Astrocyte (in vitro differentiated cells and primary cell): ENCODE measurements at places on chromosomes 3 and 15.
A peak's percentile ranks its signal among the peaks of the same experiment; 100 is the strongest.

DNA sequence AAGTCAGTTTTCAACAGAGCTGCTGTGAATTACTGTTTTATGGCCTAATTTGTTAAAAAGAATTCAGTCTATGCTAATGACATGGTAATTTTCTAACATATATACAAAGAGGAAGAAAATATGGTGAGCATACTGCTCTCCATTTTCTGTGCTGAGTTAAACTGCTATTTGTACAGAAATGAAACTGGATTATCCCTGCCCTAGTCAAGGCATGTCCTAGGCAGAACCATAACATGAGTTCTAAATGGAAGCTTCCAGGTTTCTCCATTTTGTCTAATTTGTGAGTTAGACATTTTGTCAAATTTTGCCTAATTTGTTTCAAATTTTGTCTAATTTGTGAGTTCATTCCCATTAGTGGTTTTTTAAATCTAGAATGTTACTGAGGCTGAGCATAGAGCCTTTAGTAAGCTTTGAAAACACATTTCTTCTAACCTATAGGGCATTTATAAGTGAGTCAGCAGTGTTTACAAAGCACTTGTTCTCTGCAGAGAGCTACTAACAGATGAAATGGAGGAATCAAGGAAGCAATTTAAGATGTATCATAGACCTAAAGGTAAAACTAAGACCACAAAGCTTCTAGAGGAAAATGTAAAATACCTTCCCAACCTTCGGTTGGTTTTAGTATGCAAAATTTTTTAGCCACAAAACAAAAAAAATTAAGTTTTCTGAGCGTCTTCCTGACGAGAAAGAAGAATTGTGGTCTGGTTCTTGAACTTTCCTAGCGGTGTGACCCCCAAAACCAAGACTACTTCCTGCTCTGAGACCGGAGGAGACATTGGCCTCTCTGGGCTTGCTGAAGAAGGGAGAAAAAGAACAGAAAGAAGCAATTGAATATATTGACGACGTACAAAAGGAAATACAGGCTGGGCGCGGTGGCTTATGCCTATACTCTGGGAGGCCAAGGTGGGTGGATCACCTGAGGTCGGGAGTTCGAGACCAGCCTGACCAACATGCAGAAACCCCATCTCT, 9.8 kb downstream of the P2RY14 start:
- no peak for DNase-seq

- DNase-seq = no peak
Measured at GRCh38 chr3:6716420-6716819, 144.5 kb upstream of the GRM7 start.

GRCh38 chr15:42100021-42100800, 5.8 kb upstream of the PLA2G4D start:
- DNase-seq = no peak

GRCh38 chr15:75662823-75663519, 15.3 kb downstream of the SNX33 start:
- no peak for DNase-seq

- peak; percentile 98 for DNase-seq
Measured at GRCh38 chr3:100525753-100526612, 33.6 kb downstream of the TMEM45A start.
